ENCODE measurements at places on chromosomes 1 and 21.
A peak's percentile ranks its signal among the peaks of the same experiment; 100 is the strongest.

- no peak for DNase-seq
These were observed 1.1 kb downstream of the RASAL2 start for GRCh38 chr1:178094739-178095645.

GRCh38 chr1:53633073-53633704 lies 105.8 kb downstream of the GLIS1 start:
- peak; percentile 22 for DNase-seq

- no peak for DNase-seq
These were observed 2.0 kb downstream of the CAPN2 start for GRCh38 chr1:223714421-223714724.

DNA sequence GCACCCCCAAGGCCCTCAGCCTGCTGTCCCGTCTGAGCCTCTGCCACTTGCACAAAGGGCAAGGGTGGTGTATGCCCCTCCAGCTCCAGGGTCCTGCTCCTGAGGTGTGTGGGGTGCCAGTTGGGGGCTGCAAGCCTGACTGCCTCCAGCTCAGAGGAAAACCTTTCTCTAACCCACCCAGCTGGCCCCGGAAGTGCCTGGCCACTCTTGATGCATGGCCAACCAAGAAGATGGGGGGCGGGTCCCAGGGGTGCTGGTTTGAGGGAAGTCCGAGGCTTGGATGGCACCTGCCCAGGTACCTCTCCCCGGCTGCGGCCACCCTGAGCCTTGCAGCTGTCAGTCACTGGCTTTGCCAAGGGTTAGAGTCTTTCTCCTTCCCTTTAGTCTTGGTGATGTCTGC lies 112.6 kb upstream of the TMPRSS2 start:
- DNase-seq, result no peak
